ENCODE measurements at places on chromosomes 3 and 15.
A peak's percentile ranks its signal among the peaks of the same experiment; 100 is the strongest.

- no peak for DNase-seq
Measured at GRCh38 chr15:66216806-66217205, 36.7 kb downstream of the MEGF11 start.

DNA sequence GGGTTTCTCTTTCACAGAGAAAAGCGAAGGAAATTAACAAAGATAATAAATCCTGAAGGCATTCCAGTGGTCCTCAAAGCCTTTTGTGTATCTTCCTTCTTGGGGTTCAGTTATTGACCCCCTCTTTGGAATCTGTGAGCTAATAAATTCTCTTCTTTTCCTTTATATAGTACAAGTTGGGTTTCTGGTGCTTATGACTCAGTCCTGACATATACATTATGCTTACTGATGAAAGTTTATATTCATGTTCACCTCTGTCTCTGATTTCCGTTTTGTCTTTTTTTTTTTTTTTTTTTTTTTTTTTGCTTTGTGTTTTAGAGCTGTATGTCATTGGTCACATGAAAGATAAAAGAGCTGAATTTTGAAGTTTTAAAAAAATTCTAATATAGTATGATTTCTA lies 230.7 kb upstream of the RBMS3 start:
- no peak for DNase-seq

DNA sequence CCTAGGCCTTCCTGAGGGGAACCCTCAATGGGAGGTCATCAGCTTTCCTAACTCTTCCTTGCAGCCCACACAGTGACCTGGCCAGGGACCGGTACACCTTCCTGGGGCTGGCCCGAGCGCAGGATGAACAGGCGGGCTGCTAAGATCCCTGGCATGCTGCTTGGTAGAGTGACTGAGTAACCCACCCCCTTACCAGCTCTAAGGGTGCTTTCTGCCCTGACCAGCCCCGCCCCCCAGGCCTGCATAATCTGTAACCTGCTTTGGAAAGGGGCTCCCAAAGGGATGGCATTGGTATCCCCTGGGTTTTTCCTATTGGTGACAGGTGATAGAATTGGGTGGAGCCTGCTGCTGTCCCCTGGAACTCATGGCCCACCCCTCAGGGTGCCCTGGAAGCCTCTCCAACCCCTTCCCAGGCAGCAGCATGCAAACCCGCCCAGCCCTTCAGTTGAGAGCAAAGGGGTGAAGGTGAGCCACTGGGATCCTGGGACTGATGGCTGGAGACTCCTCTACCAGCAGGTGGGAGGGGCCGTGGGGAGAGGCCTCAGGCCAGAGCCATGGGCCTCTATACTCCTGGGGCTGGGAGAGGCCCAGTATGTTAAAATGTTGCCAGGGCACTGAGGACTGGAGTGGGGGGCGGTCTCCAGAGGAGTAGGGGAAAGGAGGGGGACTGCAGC lies 11.1 kb upstream of the KIF7 start:
- DNase-seq = no peak

DNA sequence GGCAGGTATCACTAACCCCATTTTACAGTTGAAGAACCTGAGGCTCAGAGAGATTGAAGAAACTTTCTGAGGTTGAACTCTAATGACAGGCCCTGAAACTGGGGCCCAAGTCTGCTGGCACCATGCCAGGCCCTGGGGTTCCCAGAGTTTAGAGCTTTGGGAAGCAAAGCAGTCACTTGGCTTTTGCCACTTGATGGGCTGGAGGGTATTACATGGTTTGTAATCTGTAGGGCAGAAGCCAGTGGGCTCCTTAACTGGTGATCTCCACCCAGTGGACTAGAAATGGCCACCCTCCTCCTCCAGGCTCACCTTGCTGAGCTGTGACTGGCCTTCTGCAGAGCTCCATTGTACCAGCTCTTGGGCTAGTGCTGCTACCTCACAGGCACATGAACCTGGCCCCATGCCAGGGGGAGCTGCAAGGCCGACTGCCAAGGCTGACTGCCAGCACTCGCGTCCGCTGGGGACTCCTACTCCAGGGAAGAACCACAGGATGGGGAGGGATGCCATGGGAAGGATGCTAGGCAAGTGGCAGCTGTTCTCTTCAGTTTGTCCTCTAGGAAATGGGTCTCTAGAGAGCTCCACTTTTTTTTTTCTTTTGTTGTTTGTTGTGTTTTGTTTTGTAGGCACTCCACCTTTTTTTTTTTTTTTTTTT lies 104.8 kb downstream of the ETFA start:
- no peak for DNase-seq

- DNase-seq = no peak
Measured at GRCh38 chr3:74537857-74538256, 76.6 kb downstream of the CNTN3 start.

GRCh38 chr15:98342911-98343310 lies 305.4 kb upstream of the IGF1R start:
- no peak for DNase-seq

DNA sequence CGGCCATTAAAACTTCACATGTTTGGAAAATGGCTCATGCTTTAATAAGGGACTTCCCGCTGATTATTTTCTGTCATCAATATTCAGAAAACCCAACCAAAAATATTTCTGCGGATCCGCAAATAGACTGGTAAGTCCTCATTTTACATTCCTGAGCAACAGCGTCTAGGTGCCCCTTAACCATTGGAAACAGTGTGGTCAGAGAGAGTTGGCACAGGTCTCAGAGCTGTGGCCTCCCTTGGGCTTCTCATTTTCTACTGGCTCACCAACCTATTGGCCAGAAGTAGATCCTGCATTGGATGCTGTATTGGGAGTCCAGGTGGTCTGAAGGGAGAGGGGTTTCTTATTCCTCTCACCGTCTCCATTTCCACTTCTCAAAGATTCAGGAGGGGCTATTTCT lies 348.1 kb upstream of the DCBLD2 start:
- DNase-seq = no peak

GRCh38 chr3:157477441-157477840 lies 25.8 kb downstream of the VEPH1 start:
- no peak for DNase-seq

- no peak for DNase-seq
Measured at GRCh38 chr3:9794400-9794799, 1.5 kb downstream of the ARPC4 start.

- DNase-seq = no peak
Measured at GRCh38 chr3:156434921-156435320, 120.0 kb downstream of the SSR3 start.

DNA sequence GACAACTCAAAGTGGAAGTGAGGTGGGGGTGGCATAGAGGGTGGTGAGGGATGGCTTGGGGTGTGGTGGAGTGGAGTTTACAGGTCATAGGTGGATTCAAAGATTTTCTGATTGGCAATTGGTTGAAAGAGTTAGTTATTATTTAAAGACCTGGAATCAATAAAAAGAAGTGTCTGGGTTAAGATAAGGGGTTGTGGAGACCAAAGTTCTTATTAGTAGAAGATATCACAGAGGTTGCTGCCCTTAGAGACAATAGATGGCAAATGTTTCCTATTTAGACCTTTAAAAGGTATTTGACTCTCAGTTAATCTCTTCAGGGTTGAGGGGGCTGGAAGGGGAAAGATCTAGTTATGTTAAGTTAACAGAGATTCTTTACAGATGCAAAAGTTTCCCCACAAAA lies 412.3 kb upstream of the TBL1XR1 start:
- DNase-seq = no peak

DNA sequence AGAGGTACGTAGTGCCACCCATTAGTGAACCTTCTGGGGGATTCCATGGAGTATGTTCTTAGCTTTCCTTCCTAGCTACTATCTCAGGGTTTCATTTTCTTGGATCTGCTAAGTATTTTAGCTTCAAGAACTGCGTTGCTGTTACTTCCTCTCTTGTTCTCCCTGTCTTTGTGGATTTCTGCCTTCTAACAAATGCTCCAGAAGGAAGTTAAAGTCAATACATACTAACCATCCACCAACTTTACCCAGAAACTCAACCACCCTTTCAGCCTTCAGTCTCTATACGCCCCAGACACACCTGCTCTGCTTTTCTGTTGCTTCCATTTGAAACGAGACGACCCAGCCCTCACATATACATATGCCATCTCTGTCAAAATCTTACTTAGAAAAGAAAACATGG lies 2.4 kb upstream of the KLF13 start:
- no peak for DNase-seq

GRCh38 chr3:159609625-159610024 lies 379.0 kb upstream of the IL12A start:
- no peak for DNase-seq

DNA sequence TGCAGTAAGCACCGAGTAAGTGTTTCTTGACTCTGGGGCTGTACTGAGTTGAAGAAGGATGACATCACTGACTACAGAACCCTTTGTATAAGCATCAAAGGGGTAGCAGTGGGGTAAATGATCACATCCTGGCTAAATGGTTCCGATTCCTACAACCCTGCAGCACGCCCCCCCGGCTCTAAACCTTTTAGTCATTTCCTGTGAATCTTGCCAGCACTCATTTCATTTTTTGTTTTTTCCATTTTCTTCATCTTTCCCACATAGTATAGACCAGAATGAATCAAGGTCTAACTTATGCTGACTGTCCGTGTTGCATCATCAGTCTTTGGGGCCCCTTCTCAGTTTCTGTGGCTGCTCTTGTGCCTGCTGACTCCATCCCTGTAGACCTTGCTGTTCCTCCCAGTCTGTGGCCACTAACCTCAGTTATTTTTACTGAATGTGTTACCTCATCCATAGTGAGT lies 383.1 kb upstream of the TPRG1 start:
- peak; percentile 58 for DNase-seq

DNA sequence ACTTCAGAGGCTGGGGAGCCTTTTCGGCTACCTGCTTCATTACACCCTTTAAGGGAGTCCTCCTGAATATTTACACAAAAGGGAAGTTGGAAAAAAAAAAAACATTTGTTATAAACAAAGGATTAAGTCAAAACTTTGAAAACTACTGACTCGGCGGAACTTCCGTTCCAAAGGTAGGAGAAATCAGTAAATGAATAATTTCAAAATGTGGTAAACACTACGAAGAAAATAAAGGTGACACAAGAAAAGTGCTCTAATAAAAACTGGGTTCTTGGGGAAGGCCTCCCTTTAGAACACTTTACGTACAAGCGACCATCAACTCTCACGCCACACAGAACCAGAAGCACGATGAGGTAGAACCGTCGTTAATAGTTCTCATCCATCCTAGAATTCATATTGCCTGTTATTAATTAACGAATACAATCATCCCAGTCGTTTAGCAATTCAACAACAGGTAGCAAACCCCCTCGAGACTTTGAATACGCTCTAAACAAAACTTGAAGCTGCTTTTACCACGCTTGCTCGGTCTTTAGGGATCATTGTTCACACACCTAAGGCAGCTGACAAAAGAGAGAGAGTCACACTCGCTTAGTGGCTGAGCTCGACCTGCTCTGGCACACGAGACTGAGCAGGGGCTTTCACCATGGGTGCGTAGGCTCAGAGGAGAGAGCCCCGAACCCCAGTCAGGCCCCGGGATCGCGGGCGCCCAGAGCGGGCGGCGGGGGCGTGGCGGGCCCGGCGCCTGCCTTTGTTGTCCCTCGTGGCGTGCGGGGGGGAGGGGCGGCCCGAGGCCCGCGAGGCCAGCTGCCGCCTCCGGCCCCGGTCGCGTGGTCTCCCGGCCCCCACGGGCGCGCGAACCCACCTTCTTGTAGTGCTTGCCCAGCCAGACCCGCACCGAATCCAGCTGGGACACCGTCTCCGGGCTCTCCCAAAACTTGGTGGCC lies 680 bp downstream of the SMARCC1 start:
- DNase-seq = peak; percentile 34

DNA sequence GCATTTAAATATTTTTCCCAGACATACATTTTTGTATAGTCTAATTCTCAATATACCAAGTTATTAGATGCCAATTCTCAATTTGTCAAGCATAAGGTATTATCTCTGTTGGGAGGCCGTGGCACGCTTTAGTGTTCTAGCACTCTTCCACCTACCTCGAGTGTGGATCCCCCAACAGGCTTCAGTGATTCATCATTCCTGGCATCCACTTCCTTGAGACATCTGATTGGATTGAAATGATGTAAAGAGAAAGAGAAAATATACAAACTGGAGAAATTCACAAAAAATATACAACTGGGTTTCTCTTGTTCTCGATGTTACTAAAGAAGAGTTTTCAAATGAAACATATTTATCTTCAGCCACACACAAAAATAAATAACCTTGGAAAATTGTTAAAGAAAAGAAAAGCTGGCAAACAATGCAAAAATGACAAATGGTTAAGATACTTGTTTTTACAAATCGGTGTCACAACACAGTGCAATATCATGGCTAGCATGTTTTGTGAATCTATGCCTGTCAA lies 218.0 kb upstream of the CDIN1 start:
- DNase-seq = no peak

DNA sequence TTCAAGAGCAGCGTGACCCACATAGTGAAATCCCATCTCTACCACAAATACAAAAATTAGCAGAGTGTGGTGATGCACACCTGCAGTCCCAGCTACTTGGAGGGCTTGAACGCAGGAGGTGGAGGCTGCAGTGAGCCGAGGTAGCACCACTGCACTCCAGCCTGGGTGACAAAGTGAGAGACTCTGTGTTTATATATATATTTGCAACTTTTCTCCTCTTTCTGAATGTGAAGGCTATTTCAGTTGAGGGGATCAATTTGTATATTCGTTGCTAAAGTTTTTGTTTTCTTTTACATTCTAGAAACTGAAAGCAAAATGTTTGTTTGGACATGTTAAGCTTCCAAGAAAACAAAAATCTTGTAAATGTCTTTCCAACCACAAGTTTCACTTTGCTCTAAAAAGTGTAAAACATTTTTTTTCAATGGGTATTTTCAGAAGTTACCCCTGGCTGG lies 29.8 kb upstream of the FAM98B start:
- DNase-seq = no peak

- DNase-seq = no peak
Measured at GRCh38 chr3:143848704-143849103, 436 bp upstream of the SLC9A9 start.

- no peak for DNase-seq
Measured at GRCh38 chr3:179666030-179666429, 13.2 kb downstream of the USP13 start.

DNA sequence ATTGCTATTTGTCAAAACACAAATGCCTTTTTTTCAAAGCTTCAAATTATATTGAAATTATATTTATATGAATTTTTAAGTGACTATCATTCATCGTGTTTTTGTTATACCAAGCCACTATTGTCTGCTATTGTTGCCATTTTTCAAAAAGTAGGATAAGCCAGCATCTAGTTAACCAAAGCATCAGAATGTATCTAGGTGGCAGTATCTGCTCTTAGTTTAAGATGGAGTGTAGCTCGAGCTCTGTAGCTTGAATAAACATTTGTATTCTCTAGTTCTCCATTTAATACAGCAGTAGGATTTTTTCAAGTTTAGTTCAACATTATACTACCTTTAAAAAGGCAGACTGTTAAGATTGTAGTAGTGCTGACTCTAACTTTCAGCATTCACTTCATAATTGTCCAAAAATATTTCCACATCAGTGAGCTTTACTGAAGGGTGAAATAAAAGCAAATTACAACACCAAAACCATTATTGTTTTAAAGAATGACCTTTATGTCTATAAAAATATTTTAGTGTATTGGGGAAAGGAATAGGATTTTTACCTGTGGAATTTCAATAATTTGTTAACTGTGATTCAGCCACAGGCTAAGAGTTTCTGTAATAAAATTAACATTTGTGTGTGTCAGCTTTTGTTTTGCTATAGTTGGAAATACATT lies 19.6 kb upstream of the C15orf61 start:
- DNase-seq = no peak

GRCh38 chr3:126816986-126817777 lies 113.1 kb downstream of the CHCHD6 start:
- DNase-seq = no peak
